ENCODE measurements at places on chromosomes 2 and 18.
A peak's percentile ranks its signal among the peaks of the same experiment; 100 is the strongest.

- no peak for ATAC-seq
Measured at GRCh38 chr2:237737196-237737865, 61.2 kb upstream of the RBM44 start.

DNA sequence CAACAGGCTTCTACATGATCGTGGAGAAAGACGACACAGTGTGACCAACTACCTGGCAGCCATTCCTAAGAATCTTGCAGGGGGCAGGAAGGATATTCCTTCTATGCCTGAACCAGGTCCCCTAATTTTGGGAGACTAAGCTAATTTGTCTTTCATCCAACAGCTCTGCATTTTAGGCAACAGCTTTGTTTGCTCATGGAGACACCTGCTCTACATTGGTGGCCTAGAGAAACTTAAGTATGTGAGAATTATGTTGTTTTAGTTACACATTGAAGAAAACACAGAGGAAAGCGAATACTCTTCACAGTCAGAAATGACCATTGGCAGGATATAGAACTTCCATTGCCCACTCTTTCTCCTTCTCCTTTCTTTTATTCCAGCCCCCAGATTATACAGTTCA lies 75.2 kb downstream of the ASXL3 start:
- ATAC-seq: no peak

DNA sequence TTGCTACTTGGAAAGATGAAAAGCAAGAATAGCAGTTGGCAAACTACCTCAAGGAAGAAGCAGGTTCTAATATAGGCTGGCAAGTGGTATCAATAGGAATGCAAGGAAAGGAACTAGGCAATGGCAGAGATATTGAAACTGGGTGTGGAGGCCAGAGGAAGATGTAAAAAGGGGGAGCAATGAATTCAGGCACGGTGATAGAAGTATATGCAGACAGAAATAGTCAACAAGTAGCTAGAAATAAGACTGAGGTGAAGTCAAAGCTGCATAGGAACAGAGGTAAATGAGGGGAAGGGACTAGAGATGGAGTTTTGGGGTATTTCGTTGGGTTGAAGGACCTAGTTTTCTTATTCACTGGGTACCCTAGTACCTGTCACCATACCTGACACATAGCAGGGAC lies 4.1 kb downstream of the PCBP1 start:
- ATAC-seq: no peak

DNA sequence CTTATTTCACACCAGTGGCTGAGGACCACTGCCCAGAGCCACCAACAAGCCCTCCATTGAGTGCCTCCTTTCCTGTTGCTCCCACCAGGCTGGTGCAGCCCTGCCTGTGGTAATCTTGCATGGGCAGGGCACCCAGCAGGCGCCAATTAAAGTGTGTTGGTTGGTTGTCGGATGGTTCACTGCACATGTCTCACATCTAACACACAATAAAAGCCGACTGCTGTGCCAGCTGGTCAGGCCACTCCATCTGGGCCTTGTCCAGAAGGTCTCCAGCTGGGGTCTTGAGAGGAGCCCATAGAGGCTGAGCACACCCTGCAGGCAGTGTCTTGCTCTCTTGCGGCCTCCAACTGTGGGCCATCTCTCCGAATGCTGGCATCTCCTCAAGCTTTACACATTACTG lies 494.8 kb upstream of the KLHL29 start:
- ATAC-seq: no peak

DNA sequence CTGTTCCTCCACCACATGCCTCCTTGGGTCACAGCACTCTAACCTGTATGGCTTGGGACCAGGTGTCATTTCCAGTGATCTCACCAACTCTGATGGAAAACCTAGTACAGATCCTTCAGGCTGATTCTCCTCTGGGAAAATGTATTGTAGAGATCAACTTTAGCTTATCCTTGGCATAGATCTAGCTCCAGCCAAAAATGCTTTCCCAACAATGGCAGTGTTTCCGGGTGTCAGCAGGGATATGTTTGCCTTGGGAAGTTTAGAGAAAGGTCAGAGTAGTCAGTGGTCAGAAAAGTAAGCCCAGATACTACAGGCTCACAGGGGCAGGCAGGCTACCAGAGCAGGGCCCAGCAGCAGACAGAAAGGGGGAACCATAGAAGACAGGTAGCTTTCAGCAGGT lies 73.6 kb downstream of the CD8B2 start:
- no peak for ATAC-seq

DNA sequence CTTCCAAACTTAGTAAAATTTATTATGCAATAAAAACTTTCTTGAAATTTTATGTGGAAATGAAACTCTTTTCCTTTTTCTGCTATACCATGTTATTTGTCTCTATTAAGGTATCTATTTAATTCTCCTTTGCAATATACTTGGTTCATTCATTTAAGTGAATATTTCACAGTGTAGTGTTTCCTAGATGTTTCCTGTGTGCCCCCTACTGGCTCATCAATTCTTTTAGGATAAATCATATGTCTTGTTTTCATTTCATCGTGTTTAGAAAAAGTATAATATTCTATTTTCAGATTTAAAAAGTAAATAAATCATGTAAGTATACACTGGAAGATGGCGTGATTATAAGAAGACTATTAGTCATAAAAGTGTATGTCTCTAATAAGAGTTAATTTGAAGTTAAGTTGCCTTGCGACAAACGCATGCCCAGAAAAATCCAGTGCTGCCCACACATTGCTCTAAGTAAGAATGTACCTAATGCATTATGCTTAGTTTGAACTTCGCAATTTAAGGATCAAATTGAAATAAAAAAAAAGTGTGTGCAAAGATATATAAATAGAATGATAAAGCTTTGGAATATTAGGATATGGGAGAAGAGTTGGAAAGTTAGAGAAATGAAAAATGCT lies 525.4 kb downstream of the KCNJ3 start:
- ATAC-seq: no peak

DNA sequence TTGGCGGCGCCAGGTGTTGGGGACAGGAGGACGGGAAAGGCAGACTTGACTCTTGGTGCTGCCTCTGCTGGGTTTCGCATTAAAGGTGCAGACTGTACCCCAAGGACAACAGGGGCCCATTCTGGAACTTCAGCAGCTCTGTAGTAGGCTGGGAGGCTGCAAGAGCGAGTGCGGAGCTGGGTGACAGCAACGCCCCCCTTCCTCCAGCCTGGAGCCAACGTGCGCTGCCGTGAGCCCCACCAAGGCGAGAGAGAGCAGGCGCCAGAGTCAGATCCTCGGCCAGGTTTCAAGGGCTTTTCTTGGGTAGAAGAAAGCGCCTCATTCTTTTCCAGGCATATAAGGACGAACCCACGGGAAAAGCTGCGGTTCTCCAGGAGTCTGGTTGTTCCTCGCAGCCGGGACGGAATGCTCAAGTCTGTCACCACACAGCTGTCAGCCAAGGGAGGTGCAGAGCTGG lies 1.9 kb downstream of the DOK6 start:
- ATAC-seq: no peak

DNA sequence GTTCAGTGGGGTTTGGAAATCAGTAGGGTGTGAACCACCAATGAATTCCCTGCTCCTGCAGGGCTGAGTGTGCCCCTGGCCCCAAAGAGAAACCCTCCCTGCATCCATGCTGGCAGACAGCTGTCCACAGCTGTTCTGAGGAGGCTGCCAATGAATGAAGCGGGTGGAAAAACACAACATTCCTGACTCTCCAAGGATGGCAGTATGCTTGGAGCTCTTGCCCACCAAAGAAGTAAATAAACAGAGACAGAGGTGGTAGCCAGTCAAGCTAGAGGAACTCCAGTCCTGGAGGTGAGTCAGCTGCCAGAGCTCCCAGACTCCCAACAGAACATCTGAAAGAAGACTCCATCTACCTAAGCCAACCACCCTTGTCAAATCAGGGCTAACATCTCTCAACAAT lies 6.2 kb downstream of the ZBTB7C start:
- no peak for ATAC-seq

DNA sequence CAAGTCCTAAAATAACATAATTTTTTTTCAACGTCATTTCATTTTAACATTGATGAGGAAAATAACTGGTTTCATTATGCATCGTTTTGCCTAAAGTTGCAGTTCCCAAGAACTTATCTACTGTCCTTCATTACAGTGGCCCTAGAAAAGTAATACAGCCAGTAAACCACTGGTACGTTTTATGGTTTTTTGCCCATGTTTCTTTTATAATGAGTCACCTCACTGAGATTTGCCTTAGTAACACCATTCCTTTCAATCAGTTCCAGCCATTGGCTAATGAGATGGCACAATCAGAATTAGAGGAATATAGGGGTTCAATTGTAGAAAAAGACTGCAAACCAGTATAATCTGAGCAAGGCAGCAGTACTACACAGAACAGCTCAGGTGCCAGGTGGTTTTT lies 422.6 kb upstream of the LYPD1 start:
- ATAC-seq: no peak

DNA sequence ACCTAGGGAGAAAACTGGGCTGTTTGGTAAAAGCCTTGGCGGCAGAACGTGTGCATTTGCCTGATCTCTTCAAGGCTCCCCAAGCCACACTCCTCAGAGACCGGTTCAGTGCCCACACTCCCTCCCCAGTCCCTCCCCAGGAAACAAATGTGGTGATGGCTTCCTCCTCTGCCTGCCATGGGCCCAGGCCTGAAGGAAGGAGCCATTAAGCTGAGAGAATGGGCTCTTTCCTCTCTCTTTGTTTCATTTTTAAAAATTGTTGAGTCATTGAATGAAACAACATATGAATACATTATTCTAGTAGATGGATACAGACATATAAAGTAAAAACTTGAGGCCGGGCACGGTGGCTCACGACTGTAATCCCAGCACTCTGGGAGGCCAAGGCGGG lies 50.6 kb upstream of the YWHAQ start:
- peak; percentile 37 for ATAC-seq

- no peak for ATAC-seq
Measured at GRCh38 chr2:189608795-189609422, 28.3 kb upstream of the SLC40A1 start.

- no peak for ATAC-seq
Measured at GRCh38 chr2:58135861-58136260, 89.3 kb downstream of the VRK2 start.

DNA sequence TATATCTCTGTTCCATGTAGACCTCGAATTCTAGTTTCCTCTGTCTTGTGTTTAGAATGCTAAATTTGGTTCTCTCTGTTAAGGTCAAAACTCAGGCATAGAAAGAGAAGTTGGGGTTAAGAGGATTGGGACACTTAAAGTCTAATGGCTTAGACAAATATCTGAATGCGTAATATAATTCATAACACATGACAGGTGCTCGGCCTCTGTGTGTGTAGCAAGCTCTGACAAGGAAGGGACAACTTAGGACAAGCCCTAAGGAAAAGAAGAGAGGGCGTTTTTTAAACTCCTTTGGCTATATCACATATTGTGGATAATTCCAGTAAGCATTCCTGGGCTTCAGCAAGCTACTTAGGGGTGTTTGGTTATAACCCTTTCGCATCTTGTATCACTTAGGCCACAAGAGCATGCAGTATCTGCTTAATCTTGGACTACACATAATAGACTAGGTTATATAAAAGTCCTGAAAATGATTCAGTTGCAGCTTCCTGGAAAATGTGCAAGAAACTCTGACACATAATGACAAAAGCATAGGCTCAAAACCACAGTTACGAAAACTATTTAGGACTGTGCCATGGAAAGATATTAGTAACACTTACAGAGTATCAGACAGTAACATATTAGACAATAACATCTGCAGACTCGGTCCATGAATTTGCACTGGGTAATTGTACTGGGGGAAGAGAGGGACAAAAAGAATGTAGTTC lies 16.1 kb upstream of the CREB1 start:
- peak; percentile 90 for ATAC-seq

GRCh38 chr18:55387139-55387984 lies 200.6 kb downstream of the TCF4 start:
- ATAC-seq: no peak

DNA sequence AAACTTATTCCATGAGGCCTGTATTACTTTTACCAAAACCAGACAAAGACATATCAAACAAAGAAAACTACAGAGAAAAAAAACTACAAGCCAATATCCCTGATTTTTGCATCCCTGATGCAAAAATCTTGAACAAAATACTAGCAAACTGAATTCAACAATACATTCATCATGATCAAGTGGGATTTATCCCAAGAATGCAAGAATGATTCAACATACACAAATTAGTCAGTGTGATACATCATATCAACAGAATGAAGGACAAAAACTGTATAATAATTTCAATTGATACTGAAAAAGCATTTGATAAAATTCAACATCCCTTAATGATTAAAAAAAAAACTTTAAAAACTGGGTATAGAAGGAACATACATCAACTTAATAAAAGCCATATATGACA lies 106.8 kb downstream of the SLC39A10 start:
- no peak for ATAC-seq

- peak; percentile 17 for ATAC-seq
Measured at GRCh38 chr2:319059-319600, 31.2 kb upstream of the ALKAL2 start.

DNA sequence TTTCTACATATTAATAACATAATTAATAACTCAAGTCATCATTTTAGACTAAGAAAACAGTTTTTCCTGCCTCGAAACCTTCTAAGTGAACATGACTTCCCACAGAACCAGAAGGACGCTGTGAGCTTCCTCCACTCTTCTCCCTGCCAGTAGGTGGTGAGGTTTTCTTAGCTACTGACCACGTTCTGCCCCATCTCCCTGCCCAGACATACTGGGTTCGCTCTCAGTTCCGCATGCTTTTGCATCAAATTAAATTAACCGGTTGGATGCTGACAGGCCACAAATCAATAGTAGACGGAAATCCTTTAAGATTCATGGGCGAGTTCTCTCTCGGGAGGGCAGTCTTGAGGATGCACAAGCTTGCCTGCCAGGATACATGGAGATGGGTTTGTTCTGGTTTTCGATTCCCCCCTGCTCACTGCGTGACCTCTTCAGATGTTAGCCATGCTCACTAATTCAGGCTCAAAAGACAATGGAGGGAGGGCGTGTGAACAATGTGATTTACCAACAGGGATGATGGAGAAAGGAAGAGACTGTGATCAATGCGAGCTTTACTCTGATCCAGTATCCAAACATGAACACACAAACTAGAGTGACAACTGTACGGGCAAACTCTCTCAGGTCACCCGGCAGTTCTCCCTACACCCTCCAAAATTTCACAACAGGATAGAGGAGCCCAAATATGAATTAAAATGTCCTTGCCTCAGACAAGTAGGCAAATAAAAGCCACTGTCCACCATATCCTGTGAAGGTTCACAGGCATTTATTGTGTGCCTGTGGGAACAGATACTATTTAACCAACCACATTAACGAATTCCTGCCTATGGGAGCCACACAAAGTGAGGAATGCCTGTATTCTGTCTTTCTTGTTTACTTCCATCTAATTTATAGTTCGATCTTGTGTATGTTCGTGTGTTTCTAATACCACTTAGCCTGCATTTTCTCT lies 375.7 kb downstream of the EIPR1 start:
- no peak for ATAC-seq

DNA sequence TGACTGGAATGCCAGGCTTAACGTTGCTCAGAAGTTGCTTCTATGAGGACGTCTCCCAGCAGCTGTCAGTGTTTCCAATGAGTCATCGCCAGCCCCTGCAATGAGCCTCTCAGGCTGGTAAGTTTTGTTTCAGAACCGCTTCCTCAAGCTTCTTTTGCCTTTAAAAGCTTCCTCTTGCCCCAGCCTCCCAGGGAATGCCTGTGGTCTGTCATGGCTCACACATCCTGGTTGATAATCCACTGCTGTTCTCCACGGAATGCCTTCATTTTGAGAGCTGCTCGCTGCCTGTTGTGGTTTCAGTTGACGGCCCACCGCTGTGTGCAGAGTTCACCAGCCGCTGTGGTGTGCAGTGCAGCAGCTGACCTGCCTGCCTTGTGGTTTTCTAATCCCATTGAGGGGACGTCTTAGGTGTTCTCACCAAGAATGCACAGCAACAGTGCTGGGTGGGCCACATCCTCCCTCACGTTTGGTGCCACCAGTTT lies 96.4 kb downstream of the RTP5 start:
- peak; percentile 58 for ATAC-seq

Data from esophagus mucosa (tissue), 1 donor.